Stimulated activated CD4-positive, alpha-beta T cell treated with anti-CD3 and anti-CD28 coated beads, TNF-alpha, amount 100 ng/mL, for 4 hours (primary cell): ENCODE measurements at places on chromosomes 7 and 10.

DNA sequence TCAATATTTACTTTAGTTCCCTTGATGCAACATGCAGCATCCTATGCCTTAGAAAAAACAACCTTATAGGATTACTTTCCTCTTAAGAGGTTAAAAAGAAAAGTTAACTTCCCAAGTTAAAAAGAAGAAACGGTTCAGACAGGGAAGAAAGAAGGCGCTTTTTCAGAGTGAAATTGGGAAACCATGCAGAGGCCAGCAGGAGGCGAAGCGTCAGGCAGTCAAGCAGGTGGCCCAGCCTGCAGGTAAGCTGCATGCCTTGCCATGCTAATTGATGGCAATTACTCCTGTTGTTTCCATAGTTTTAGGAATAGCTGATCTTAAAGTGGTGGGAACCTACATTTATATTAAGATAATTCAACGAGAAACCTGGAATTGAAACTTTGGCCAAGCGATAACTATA is 302.6 kb upstream of the SP4 start:
- DNase-seq, result no peak

- DNase-seq, result no peak
Observed at GRCh38 chr7:78521961-78522360, 723.4 kb downstream of the PHTF2 start.

- no peak for DNase-seq
Observed at GRCh38 chr7:117704063-117704462, 169.2 kb downstream of the CTTNBP2 start.

GRCh38 chr10:348456-348855 is 213.2 kb downstream of the ZMYND11 start:
- DNase-seq, result no peak
